ENCODE measurements at places on chromosomes 13 and 19. TPM values are rescaled to one million over a fixed set of nuclear protein-coding genes. Genes with fewer than 3 reads are reported as not detected.

DNA sequence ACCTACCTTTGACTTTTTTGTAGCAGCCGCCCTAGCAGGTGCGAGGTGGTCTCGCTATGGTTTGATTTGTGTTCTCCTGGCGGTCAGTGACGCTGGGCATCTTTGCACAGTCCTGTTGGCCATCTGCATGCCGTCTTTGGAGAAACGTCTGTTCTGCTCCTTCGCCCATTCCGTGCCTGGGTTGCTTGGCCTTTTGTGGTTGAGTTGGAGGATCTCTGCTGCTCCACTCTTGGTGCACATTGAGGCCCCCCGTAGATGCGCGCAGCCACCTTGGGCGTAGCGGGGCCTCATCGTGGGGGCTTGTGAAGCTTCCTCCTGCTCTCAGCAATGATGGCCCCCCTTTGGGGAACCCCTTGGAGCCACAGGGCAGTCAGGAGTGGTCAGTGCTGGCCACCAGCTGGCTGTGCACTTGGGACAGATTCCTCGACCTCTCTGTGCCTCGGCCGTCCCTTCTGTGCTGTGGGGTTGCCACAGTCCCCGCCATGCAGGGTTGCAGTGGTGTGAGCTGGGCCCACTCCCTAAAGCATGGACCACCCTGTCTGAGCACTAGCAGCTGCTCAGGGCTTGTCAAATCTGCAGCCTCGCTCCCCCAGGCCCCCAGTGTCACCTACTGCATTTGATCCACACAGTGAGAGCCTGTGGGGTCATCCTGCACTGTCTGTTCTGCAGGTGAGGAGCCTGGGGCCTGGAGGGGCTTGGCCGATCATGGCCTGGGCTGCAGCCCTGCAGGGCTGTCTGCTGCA lies 170.8 kb downstream of the KDM4B start:
- H3K27ac ChIP-seq, result no peak overlapping the region
- DNase-seq, result no peak
- no peak overlapping the region for H3K4me3 ChIP-seq

DNA sequence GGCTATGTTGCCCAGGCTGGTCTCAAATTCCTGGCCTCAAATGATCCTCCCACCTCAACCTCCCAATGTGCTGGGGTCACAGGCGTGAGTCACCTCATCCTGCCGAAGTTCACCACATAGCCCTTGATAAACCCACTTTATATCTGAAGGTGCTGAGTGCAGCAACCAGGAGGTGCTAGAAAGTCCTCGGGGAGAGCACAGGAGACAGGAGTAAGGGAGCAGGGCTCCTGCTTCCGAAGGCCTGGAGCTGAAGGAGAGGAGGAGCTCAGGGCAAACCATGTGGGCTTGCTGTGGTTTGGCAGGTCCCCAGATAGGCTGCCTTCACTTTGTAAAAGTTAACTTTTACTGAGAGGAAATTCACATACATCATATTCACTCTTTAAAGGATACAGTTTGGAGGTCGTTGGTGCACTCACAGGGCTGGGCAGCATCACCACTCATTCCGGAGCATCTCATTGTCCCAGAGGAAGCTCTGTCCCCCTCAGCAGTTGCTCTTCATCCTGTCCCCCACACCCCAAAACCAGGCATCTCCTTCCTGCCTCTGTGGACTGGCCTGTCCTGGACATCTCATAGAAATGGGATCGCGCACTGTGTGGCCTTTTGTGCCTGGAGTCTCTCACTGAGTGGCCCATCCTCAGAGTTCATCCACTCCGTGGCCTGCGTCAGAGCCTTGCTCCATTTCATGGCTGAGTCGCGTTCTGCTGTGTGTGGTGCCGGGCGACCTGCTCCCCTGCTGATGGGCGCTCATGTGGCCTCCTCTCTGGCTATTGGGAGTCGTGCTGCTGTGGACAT lies 49.5 kb downstream of the KDM4B start:
- H3K4me3 ChIP-seq, result no peak overlapping the region
- no peak for DNase-seq
- H3K36me3 ChIP-seq, result no peaks in the 10 kb centered on the region
- H3K27me3 ChIP-seq, result no peaks in the 10 kb centered on the region
- H3K27ac ChIP-seq, result no peak overlapping the region
- no peaks in the 10 kb centered on the region for H3K4me1 ChIP-seq

DNA sequence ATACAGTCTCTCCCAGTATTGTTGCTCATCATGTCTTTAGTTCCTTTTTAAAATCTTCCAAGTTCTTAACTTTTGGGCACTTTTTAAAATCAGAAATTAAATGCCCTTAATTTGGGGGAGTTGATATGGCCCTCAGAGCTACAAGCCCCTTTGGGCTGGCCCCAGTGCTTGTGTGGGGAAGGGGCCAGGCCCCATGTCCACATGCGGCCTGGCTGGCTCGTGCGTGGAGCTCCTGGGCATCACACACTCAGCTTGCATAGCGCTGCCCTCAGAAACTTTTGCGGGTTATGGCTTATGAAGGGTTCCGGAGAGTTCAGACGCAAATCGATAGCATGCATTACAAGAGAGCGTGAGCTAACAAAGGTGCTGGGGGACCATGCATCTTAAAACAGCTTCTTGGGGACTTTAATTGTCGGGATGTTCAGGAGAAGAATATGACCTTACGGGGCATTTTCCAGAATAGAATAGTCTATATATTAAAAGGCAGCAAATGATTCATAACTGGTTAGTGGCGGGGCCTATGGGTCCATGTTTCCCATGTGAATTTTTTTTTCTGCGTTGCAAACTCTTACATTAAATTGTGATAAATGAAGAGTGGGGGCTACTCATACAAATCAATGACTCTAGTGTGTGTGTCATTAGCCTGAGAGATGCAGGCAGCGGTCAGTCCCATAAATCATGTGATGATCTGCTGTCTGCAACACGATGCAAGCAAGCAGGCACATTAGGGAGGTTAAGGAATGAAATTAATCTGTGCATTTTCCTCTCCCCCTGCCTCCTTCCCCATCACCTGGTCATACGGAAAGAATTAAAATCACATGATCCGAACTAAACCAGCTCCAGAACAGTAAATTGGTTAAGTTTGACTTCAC lies 185.8 kb upstream of the TSHZ3 start:
- 0 out of 2 replicates have a peak, but pooled peaks cover 3% of the 10 kb centered on the region for H3K27me3 ChIP-seq
- H3K36me3 ChIP-seq, result no peaks in the 10 kb centered on the region
- H3K27ac ChIP-seq, result no peak overlapping the region
- no peak overlapping the region for H3K4me3 ChIP-seq
- no peaks in the 10 kb centered on the region for H3K4me1 ChIP-seq

Gene ADM5
- total RNA-seq, result 4.7 TPM

DNA sequence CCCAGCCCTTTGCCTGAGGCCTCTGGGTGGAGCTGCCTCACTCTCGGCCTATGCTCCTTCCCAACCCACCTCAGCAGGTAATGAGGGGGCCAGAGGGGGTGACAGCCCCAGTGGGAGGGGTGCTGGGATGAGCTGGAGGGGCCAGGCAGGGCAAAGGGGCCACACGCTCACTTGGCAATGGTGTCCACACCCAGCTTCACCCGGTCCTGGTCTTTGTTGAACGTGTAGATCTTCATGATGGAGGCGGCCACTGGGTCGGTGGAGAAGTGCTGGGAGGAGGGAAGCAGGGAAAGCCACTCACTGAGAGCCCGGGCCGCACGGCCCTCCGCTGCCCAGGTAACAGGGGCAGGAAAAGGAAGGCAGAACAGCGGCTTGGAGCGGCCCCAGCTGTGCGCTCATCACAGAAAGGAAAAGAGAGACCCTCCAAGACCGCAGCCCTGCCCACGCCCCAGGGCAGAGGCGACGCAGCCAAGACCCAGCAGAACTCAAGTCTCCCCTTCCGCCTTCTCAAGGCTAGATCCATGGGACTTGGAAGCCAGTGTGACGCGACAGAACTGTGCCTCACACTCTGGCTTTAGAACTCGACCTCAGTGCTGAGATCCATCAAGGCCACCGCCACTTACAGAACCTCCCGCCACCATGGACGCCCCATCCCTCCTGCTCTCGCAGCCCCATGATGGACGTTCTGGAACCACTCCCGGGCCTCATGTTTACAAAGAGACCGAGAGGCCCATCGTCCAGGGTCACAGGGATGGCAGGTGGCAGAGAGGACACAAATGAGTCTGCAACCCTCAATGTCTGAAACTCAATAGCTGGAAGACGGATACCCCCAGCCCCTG lies 9.2 kb downstream of the UBXN6 start:
- H3K27ac ChIP-seq, result no peak overlapping the region
- no peaks in the 10 kb centered on the region for H3K36me3 ChIP-seq
- DNase-seq, result no peak
- no peak overlapping the region for H3K4me3 ChIP-seq
- no peaks in the 10 kb centered on the region for H3K4me1 ChIP-seq
- no peaks in the 10 kb centered on the region for H3K27me3 ChIP-seq

Gene ZNF534
- not detected for total RNA-seq

GRCh38 chr19:6868351-6868750 lies 19.0 kb upstream of the ADGRE1 start:
- no peak for DNase-seq
- H3K4me3 ChIP-seq, result no peak overlapping the region
- H3K27ac ChIP-seq, result no peak overlapping the region
- H3K36me3 ChIP-seq, result no peaks in the 10 kb centered on the region
- H3K27me3 ChIP-seq, result no peaks in the 10 kb centered on the region

- no peak overlapping the region for H3K27ac ChIP-seq
- no peaks in the 10 kb centered on the region for H3K27me3 ChIP-seq
- no peaks in the 10 kb centered on the region for H3K4me1 ChIP-seq
- H3K4me3 ChIP-seq, result no peak overlapping the region
- no peak for DNase-seq
Observed at GRCh38 chr13:76223565-76223964, 587.4 kb downstream of the LMO7 start.

- no peak overlapping the region for H3K27ac ChIP-seq
- peaks cover 8% of the 10 kb centered on the region for H3K4me1 ChIP-seq
- no peak overlapping the region for H3K4me3 ChIP-seq
Observed at GRCh38 chr19:17331045-17331558, 3.6 kb downstream of the ANO8 start.

Gene ATP5F1D
- 218 TPM for total RNA-seq

All from Panc1 (cell line).